ENCODE measurements at places on chromosomes 3 and 15.

DNA sequence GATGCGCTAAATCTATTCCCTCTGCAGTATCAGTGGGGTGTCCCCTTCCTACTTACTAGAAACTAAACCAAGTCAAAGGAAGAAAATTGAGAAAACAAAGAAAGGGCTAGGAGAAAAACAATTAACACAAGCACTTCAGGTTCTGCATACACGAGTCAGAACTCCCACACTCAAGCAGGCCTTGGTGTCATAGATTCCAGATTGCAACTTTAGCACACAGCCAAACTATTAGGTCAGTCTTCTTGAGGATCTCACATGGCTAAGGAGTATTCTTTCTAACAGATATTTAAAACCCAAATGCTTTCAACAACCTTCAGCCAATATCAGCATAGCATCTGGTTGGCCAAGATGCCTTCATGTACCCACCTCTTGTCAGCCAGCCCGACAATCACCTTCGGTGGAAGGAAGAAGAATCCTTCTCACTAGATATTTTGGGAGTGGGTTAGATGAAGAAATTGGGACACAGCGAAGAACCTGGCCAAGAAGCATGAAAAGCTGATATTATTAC lies 340.0 kb downstream of the VPS13C start:
- no peak for DNase-seq

DNA sequence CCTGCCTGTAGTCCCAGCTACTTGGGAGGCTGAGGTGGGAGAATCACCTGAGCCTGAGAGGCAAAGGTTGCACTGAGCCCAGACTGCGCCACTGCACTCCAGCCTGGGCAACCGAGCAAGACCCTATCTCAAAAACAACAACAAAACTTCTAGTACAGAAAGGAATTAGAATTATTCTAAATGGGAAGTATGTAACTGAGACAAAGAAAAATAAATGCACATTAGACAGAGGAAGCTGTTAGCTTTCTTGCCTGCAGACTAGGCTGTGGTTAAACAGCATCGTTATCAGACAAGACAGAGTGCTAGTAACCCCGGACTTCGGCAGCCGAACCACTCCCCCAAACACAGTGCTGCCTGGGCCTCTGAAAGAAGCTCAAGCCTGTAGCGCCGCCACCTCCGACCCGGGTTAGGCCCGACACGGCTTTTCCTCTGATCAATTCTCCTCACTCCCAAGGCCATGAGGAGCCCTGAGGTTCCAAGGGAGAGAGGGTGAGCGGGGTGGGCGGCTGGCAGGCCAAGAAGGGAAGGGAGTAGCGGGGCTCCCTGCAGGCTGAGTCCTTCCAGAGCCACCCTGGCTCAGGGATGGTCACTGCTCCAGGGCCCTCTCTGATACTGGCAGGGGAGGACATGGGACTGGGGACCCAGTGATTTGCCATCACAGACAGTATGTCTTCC lies 44.8 kb upstream of the MUC4 start:
- no peak for DNase-seq

GRCh38 chr15:76791511-76791910 lies 113.6 kb downstream of the SCAPER start:
- DNase-seq = no peak

GRCh38 chr3:52218454-52218853 lies 7.0 kb downstream of the TLR9 start:
- DNase-seq = no peak

- no peak for DNase-seq
Observed at GRCh38 chr3:12988728-12989454, 84.3 kb downstream of the IQSEC1 start.

- DNase-seq = no peak
Observed at GRCh38 chr3:44355362-44356033, 16.9 kb downstream of the TCAIM start.

- DNase-seq = no peak
Observed at GRCh38 chr3:131109156-131109555, 82.5 kb downstream of the NEK11 start.

DNA sequence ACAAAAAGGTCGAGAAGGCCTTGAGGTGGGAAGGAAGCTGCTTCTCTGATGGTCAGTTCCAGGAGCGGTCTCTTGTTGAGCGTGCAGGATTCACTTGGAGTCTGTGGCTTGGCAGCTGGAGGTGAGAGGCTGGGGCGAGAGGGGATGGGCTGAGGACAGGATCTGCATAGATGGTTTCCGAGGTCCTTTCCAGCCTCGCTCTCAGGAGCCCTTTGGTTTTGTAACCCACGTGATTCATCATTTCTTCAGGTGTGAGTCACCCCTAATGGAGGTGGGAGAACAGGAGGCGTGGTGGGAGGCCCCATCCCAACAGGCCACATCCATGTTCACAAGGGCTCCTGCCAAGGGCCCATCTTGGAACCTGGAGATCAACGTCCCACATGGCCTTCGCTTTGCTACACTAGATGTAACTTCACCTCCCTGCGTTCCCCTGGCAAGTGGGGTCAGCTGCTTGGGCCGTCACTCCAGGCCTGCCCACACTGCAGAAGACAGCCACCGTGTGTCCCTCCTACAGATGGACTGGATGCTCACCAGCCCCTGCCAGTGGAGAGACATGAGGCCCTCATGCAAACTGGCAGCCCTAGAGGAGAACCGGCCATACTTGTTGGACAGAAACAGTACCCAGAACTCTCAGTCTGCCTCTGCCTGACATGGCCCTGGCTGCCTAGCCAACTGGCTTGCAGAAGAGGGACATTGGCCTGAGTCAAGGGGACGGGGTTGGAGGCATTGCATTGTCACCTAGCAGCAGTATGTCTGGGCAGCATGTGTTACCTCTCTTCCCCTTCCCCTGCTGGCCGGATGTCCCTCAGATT lies 1.6 kb upstream of the PCSK6 start:
- no peak for DNase-seq

DNA sequence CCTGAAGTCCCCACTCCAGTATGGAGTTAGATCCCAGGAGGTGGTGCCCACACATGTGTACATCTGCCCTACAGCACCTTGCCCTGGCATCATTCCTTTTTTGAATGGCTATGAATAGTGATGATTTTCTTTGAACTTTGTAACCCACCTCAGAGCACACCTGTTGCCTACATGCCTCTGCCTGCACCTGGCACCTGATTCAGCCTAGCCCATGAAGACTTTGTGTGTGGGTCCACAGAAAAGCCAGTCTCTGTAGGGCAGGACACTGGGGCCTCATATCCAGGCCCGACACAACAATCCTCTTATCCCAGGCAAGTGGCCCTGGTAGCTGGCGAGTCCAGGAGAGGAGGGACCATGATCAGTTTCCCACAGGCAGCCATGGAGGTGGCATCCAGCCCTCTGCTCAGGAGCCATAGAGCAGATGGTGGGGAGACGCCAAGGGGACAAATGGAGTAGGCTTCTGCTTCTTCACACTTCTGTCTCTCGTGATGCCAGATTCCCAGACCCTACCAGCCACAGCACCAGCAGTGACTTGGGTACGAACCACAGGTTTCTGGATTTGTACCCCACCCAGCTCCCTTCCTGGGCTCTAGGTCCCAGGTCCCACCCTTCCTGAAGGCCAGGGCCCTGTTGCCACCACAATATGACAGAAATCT lies 230.7 kb downstream of the UACA start:
- DNase-seq = no peak
